ENCODE measurements at places on chromosomes 2 and 18. TPM values are rescaled to one million over a fixed set of nuclear protein-coding genes. Genes with fewer than 3 reads are reported as not detected.

LYG2 gene
- total RNA-seq, result not detected

AQP4 gene
- not detected for total RNA-seq

COL4A3 gene
- not detected for total RNA-seq

FBXO15 gene
- total RNA-seq, result 0.06 TPM

CYBRD1 gene
- 22.2 TPM for total RNA-seq

RUFY4 gene
- total RNA-seq, result not detected

CAB39 gene
- 39.3 TPM for total RNA-seq

SLC5A7 gene
- not detected for total RNA-seq

TMEM247 gene
- not detected for total RNA-seq

HNRNPA3 gene
- total RNA-seq, result 72.6 TPM

FAHD2B gene
- total RNA-seq, result 6.7 TPM

TMEM17 gene
- 0.65 TPM for total RNA-seq

Measured in bladder microvascular endothelial cell (primary cell).